ENCODE measurements at places on chromosomes 12 and 14.

- no peak for DNase-seq
Observed at GRCh38 chr12:9509464-9510161, 98.1 kb downstream of the KLRB1 start.

DNA sequence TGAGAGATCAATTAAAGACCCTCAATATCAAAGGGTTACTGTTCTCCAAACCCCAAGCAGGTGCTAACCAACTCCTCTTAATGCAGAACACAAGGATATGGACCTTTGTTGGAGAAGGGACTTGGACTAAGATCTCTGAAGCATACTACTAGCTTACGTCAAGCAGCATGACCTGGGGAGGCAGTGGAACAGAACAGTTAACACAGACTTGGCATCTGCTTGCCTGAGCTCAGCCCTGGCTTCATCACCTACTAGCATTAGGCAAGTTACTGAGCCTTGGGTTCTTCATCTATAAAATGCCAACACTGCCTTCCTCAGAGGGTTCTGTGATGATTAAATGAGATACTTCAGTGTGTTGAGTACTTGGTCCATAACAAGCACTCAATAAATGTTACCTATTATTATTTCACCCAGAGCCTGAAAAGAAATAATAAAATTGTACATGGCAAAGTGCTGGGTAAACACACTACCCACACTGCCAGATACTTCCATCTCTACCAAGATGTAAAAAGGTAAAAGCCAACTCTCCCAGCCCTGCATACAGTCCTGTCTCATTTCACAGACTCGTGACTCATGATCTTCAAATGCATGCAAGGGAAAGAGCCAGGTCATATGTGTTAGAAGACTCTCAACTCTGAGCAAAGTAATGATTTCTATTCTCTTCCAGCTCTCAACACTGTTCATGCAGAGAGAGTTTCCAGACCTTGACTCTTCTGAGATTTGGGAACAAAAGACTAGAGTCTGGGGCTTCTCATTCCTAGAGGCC, 39.7 kb downstream of the FMNL3 start:
- DNase-seq: no peak

GRCh38 chr12:53219292-53219955, 12.4 kb upstream of the ITGB7 start:
- DNase-seq: no peak

GRCh38 chr12:24360461-24360860, 411.0 kb upstream of the SOX5 start:
- DNase-seq: no peak

DNA sequence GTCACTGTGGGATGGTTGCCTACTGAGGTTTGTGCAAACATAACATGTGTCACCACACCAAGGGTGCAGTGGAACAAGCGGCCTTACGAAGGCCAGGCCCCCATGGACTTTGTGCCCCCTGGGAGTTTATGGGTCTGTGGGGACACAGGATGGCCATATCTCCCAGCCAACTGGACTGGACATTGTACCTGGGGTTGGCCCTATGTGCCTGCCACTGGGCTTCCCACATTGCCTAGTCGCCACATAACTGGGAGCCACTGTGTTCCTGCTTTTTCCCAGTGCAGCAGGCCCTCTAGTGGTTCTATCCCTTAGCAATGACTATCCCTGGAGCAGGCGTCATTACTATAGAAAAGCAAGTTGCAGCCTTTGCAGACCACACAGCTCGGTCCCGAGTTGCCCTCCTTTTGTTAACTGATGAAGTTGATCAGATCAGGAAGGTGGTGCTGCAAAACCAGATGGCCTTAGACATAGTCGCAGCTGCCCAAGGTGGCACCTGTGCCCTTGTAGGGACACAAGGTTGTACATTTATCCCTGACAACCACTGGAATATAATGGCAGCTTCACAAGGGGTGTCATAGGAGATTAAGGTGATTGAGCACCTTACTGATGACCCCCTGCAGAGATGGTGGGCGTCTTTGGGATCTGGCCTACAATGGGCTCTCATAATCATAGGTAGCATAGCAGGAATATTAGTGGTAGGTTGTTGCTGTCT, 15.2 kb upstream of the RNASE12 start:
- DNase-seq: peak; percentile 15

DNA sequence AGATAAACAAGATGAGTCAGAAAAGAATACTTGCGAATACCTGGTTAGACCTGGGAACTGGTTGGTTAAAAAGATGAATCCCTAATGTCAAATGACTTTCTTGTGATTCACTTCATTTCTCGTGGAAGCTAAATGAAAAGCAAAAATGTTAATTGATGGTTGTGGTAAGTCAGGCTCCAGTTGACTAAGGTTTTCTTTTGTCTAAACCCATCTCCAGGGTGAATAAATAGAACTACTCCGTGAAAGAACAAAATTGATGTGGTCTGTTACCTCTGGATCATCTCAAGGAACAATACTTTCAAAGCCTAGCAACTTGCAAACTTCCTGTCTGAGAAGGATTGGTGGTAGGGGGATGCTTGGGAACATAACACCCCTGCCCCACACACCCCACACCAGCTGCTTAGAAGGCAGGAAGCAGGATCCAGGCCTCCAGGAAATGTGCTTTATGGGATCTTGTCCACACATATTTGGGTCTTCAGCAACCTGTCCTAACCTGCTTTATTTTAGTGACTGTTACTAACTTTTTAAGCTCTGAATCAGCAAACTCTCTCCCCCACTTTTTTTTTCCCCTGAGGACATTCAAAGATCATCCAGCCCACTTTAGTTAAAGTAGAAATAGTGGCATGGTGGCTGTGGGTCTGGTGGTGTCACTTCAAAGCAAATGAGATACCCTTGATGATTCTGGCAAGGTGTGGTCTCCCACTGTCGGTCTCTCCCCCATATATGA, 60.4 kb upstream of the PTHLH start:
- DNase-seq: no peak

- no peak for DNase-seq
Observed at GRCh38 chr14:50501642-50502041, 30.7 kb downstream of the MAP4K5 start.

- no peak for DNase-seq
Observed at GRCh38 chr12:92098594-92099380, 46.9 kb downstream of the BTG1 start.

DNA sequence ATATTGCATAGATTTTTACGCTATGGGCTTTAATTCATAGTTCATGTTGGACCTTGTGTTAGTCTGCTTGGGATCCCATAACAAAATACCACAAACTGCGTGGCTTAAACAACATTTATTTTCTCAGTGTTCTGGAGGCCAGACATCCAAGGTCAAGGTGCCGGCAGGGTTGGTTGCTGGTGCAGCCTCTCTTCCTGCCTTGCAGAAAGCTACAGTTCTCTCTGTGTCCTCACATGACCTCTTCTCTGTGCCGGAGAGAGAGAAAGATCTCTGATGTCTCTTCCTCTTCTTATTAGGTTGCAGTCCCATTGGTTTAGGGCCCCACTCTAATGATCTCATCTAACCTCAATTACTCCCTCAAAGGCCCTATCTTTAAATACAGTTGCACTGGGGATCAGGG, 170.5 kb downstream of the IPO8 start:
- no peak for DNase-seq

GRCh38 chr14:69997849-69998248, 118.6 kb downstream of the SMOC1 start:
- DNase-seq: peak; percentile 6

DNA sequence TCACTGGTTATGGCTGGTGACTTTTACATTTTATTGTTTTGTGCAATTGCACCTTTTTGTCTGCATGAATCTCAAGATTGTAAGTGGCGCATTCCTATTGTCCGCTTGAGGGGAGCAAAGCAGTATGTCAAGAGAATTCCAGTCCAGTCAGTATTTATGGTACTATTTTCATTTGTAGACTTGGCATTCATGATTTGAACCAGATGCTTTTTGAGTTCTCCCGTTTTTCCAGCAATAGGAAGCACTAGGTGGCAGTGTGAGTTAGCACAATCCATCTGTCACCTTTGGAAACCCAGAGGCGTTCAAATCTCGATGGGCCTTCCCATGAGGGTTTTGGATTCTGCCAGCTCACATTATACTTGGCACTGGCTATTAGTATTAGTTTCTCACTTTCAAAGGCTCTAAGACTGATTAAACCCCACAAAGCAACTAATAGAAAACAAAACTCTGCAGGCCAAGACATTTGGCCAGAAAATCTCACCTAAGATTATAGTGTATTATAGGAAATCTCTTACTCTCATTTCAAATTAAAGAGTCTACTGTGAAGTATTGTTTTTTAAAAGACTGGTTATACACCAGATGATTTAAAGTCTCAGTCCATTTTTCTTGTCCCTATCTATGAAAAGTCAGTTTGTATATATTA, 2.2 kb downstream of the DACT1 start:
- peak; percentile 75 for DNase-seq

DNA sequence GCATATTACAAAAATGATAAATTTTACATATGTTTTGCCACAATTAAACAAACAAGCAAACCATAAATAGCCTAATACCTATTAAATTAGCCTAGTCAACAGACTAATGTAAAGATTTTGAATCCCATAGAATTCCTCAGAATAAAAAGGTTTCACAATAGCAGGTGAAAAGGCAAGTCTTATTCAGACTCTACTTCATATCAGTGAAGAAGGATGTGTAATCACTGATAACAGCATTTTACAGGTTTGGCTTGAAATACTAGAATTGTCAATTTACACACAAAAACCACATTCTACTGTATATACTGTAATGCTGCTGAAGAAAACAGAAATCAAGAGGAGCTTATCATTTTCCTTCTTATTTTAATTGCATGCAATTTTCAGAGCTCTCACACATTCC, 90.8 kb upstream of the SSTR1 start:
- DNase-seq: no peak

GRCh38 chr12:29282031-29282816, 98.7 kb downstream of the ERGIC2 start:
- no peak for DNase-seq

GRCh38 chr12:131832321-131833231, 4.4 kb downstream of the MMP17 start:
- DNase-seq: peak; percentile 61

- DNase-seq: no peak
Observed at GRCh38 chr14:94540031-94540794, 21.0 kb upstream of the SERPINA4 start.
